Stimulated activated CD4-positive, alpha-beta T cell treated with anti-CD3 and anti-CD28 coated beads, TNF-alpha, amount 100 ng/mL, for 24 hours (primary cell): ENCODE measurements at places on chromosomes 7 and 10.

DNA sequence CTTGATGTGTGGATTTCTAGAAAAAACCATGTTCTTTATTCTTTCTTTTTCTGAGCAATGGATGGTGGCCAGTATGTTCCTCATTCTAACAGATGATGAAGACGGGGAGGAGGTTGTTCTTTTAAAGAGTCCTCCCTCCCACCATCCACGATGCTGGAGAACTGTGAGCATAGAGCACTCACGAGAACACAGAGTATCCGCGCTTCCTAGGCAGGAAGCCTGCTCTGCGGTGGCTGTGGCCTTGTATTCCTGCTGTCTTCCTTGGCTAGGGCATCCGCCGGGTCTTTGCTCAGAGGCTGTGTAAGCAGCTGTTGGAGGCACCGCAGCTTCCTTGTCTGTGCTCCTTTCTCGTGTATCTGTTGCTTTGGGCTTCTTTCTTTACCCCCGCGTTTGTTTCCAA lies 214.2 kb downstream of the CCDC3 start:
- no peak for DNase-seq

DNA sequence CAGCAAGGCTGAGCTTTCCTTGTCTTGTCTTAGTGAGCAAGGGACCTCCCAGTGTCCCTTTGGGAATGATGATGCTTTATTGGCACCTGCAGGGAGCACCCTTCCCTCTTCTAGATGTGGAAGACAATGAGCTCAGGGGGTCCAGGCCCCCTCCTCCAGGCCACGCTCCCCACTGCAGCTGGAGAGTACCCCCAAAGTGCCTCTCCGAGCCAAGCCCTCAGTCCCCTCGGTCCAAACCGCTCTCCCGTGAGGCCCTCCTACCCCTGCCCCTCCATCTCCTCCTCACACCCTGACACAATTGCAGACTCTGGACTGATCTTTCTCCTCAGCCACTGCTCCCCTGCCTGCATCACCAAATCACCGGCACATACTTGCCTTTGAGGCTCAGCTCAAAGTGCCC lies 16.7 kb downstream of the RBP3 start:
- DNase-seq: no peak

GRCh38 chr10:75076348-75076747 lies 35.1 kb upstream of the SAMD8 start:
- DNase-seq: no peak

- DNase-seq: no peak
These were observed 61.6 kb upstream of the WDR11 start for GRCh38 chr10:120789303-120790203.

GRCh38 chr7:88347090-88347489 lies 40.4 kb upstream of the STEAP4 start:
- no peak for DNase-seq
